ENCODE measurements at places on chromosomes 12 and 14.

- DNase-seq, result no peak
Measured at GRCh38 chr14:51269634-51270033, 29.6 kb downstream of the TMX1 start.

- DNase-seq, result peak; percentile 33
Measured at GRCh38 chr14:76812093-76812421, 625 bp downstream of the ANGEL1 start.

GRCh38 chr12:131752451-131752850 lies 41.6 kb downstream of the SFSWAP start:
- no peak for DNase-seq

GRCh38 chr12:9198012-9198411 lies 10.2 kb downstream of the PZP start:
- no peak for DNase-seq

DNA sequence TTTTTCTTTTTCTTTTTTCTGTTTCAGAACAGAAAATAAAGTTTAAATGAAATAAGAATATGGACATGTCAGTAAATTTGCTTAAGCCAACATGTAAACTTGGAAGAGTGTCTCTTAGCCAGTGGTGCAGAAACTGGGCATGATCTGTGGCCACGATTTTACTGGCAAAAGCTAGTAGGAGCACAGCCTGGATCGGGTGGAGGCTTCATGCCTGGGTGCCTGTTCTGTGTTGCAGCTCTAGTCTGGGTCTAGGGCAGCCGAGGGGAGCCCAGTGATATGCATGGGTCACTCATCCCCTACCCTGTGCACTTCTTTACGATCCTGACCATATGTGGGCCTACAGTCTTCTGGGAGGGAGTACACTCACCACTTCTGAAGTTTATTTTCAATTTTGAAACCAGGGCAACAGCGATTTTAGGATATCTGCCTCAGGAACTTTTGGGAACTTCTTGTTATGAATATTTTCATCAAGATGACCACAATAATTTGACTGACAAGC lies 45.6 kb upstream of the SMCO2 start:
- DNase-seq, result no peak

DNA sequence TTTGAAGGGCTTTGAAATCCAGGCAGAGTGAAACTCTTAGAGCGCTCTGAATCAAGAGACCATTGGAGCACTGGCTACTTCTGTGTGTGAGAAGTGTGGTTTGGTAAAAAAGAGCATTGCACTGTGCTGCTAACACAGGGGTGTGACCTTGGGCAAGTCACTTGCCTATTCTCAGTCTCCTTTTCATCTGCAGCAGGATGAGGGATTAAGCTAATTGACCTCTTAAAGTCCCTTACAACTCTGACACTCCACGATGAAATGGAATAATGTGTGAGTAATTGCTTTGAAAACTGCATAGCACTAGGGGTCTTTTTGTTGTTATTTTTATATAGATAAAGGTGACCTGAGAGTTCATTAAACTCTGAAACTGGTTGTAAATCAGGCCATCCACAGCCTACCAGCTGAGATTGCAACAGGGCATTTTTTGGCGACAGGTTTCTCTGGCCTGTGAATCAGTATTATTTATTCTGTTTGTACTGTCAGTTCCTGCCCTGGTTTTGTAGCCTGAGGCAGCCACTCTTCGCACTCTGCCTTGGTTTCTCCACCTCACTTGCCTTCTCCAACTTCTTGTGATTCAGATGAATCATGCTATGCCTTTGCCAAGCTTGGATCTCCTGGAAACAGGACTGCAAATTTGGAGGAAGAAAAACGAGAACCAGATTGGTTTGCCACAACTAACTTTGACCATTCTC lies 159.9 kb upstream of the PARP11 start:
- DNase-seq, result no peak

DNA sequence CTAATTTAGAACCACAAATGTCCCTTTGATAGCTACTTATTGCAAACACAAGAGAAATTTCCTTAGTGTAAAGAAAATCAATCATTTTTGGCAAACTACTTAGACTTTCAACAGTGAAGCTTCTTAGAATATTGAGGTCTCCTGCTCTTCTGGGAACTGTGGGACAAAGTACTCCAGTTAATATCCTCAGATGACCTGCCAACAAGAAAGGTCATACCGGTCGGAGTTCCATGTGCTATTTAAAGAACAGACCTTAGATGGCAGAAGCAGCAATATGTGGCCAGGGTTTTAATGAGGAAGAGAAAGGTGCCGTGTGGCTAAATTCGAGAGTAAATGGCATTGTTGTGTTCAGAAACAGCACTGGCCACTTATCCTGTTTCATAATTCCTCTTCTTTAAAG lies 114.7 kb upstream of the AMIGO2 start:
- no peak for DNase-seq

DNA sequence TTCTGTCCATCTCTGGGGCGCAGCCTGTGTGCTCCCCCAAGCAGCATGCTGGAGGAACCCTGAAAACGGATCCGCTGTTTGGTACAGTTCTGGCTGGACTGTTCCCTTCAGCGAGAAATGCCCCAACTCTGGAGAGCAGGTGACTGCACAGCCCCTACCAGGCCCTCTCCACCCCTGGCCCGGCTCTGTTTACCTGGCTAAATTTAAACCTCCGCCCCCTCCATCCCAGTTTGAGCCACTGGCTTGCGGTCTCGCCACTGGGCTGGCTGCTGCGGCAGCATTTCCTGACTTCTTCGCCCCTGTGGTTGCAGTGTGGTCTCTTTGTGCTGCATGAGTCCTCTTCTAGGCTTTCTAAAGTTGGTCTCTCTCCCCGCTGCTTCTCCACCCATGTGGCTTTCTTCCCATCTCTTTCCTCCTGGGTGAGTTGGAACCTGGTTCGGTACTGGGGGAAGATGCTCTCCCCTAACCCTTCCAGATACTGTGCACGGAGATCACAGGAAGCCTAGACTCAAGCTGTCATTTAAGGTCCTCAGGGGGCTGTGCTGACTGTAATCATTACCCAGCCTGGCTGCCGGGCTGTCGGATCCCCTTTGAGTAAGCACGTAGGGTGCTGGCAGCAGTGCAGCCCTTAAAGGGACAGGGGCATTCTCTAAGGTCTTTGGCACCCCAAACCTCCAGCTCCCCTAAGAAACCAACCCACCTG lies 60.6 kb downstream of the FBXL14 start:
- DNase-seq, result no peak

DNA sequence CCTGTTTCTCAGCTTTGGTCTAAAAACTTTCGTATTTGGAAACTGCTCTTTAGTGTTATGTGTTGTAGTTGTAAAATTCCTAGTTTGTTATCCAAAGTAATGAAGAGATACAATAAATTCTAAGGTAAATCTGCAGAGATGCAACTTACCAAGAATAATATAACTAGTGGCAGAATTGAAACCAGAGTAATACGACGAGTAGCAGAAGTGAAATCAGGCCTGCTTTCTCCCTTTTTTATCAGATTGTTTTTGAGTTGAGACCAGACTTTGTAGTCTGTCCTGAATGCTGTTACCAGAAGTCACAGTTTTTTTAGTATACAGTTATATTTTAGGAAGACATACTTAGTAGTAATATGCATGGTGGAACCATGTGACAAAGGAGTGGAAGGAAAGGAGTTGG lies 12.5 kb downstream of the PAPOLA start:
- no peak for DNase-seq
